ENCODE measurements at places on chromosomes 6 and 20.

DNA sequence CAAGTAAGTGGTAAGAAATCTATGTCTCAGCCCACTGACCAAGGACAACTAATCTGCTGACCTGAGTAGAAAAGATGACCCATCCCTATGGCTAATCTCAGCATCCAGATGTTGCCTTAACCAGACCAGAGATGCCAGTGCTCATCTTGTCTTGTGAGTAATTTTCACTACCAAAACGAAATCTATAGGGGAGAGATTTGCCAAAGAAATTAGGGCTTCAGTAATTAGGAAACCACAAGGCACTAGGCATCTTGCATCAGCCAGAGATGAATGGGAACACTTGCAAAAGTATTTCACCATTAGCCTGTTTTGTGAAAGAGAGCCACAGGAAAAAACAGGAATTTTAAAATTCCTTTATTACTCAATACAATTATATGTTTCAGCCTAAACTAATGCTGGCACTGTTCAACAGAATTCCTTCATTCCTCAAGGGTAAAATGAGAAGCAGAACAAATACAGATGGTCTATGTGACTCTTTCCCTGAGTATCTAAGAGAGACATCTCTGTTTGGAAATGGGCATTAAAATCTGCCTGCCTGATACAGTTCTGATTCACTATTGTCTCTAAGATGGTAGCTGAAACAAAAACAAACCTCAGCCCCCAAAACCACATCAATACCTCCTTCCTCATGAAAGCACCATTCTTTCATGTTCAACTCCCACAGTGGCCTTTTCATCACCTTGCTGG lies 87.8 kb downstream of the GMDS start:
- DNase-seq = peak; percentile 1

GRCh38 chr6:134519465-134519864 lies 201.6 kb upstream of the SGK1 start:
- DNase-seq = no peak

DNA sequence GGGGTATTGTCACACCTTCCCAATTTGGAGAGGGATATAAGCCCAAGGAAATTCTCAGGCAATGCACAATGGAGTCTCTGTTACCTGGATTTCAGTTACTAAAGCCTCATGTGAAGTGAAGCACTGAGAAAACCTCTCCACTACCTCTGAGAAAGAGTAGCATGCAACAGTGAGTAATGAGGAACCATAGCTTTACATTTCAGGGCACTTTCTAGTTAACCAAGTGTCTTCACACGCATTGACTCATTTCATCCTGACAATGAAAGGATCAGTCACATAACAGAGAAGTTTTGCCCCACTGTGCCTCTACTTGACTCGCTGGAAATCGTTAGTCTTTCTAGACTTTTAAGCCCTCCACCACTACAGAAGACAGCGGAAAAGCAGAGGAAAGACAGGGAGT lies 86.2 kb upstream of the ARID1B start:
- no peak for DNase-seq

GRCh38 chr20:12331236-12331635 lies 413.5 kb downstream of the BTBD3 start:
- no peak for DNase-seq

GRCh38 chr6:42001506-42001905 lies 48.8 kb upstream of the TAF8 start:
- no peak for DNase-seq

- no peak for DNase-seq
These were observed 105.9 kb downstream of the TOX2 start for GRCh38 chr20:44020406-44021148.

GRCh38 chr20:764255-764654 lies 4.0 kb downstream of the SLC52A3 start:
- no peak for DNase-seq

DNA sequence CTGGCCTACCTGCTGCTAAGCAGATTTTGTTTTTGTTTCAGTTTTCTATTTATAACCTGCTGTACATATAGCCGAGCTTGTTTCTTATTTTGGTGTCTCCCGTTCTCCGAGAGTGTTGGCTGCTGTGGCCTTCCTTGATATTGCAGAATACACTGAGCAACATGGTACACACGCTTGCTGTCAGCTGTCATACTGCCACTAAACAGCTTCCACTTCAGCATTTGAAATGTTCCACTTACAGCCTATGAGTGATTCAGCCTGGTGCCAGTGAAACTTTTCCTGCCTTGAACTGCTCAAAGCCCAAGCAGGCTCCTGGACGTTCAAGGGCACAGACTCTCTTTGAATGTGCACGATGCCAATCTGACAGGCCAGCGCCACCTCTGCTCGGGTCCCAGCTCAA lies 87.1 kb downstream of the PSMG4 start:
- no peak for DNase-seq

- DNase-seq = no peak
These were observed 150.6 kb upstream of the OGFRL1 start for GRCh38 chr6:71137973-71138372.

DNA sequence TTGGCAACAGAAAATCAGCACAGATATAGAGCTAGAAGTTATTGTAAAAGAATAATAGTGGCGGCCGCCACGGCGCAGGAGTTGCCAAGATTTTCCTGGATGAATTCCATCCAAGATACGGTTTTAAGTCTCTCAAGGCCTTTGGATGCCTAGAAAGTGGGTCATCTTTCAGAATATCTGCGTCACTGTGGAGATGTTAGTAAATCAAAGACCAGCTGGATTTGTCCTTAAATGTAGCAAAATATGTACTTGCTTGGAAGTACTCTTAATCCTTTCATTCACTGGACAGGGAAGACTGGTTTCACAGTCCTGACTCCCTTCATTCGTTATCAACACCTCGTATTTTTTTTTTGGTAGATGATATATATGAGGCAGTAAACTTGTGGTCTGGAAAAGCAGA lies 83.0 kb downstream of the SLC22A3 start:
- DNase-seq = peak; percentile 77

- no peak for DNase-seq
These were observed 386.6 kb downstream of the NKAIN2 start for GRCh38 chr6:124190256-124190655.

DNA sequence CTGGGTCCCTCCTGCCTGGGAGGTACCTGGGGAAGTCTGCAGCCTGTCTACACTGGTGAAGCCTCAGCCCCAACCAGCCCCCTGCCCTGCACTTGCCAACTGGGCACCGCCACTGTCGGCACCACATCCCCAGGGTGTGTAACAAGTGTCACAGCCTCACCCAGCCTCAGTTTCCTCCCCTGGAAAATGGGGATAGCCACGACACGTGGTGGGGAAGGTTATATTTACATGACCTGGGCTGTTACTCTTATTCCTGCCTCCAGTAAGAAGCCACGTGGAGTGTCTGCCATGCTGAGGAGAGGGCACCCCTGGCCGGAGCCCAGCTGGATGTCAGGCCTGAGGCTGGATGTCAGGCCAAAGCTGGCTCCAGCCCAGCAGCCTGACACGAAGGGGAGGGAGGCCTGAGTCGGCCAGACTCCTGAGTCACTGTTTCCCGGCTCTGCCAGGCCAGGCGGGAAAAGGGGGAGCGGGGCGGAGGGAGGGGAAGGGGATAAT lies 44.9 kb downstream of the SNAI1 start:
- peak; percentile 99 for DNase-seq

GRCh38 chr20:38501858-38502436 lies 29.3 kb downstream of the RALGAPB start:
- DNase-seq = no peak

- no peak for DNase-seq
These were observed 33.4 kb downstream of the PLN start for GRCh38 chr6:118581489-118581959.

- no peak for DNase-seq
These were observed 9.1 kb downstream of the CST5 start for GRCh38 chr20:23870461-23870860.

DNA sequence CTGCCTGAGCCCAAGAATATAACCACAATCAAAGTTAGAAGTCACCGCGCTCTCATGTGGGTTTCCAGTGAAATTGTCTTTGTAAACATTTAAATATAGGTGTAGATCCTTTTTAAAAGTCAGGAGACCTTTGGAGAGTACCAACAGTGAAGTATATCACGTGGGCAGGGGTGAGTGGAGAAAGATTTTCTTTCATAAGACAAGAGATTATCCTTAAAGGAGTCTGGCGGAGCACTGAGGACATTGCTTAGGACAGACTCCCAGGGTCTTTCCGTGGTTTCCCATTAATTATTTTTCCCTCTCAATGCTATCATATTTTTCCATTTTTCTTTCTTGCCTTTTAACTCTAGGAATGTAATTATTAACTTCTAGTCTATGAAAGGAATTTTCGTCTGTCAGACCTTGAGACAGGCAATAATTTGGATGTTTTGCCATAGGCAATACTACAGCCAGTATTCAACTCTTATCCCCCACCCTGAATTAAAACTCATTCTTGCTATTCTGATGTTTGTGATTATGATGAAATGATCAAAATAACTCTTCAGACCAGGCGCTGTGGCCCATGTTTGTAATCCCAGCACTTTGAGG lies 31.4 kb downstream of the DCBLD1 start:
- DNase-seq = no peak

DNA sequence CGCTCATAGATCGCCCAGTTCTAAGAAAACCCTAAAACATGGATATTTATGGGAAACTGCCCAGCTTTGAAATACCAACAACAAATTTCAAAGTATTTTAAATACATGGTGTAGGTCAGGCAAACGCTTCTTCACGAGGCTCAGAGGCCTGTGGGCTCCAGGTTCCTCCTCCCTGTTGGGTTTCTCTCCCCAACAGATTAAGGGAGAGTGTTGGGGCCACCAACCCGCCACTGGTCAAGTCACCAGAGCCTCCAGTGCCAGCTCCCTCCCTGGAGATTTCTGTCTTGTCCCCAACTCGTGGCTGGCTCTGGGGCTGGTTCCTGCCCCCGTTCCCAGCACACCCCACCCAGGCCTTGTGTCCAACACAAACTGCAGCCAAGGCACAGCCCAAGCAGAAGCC lies 87.9 kb downstream of the PTPN1 start:
- DNase-seq = no peak

DNA sequence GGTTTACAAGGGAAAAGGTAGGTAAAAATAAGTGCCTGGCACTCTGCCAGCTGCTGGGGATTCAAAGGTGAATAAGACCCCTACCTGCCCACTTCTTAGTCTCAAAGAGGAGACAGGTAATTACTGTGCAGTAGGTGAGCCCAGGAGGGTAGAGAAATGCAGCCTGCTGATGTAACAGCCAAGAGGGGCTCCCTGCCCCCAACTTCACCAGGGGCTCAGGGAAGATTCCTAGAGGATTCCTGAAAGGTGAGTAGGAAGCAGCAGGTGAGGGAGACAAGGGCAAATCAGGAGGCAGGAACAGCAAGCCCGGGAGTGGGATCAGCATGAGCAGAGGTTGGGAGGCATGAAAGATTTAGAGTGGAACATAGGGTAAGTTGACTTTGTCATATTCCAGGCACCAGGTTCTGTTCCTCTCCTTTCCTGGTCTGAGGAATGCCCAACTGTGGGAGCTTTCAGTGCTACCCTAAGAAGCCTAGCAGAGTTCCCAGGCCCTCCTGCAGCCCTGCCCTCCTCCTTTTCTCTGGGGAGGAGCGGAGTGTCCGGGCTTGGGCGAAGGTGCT lies 258.1 kb downstream of the LRFN2 start:
- no peak for DNase-seq

GRCh38 chr6:73927421-73927820 lies 231.4 kb downstream of the CD109 start:
- no peak for DNase-seq

DNA sequence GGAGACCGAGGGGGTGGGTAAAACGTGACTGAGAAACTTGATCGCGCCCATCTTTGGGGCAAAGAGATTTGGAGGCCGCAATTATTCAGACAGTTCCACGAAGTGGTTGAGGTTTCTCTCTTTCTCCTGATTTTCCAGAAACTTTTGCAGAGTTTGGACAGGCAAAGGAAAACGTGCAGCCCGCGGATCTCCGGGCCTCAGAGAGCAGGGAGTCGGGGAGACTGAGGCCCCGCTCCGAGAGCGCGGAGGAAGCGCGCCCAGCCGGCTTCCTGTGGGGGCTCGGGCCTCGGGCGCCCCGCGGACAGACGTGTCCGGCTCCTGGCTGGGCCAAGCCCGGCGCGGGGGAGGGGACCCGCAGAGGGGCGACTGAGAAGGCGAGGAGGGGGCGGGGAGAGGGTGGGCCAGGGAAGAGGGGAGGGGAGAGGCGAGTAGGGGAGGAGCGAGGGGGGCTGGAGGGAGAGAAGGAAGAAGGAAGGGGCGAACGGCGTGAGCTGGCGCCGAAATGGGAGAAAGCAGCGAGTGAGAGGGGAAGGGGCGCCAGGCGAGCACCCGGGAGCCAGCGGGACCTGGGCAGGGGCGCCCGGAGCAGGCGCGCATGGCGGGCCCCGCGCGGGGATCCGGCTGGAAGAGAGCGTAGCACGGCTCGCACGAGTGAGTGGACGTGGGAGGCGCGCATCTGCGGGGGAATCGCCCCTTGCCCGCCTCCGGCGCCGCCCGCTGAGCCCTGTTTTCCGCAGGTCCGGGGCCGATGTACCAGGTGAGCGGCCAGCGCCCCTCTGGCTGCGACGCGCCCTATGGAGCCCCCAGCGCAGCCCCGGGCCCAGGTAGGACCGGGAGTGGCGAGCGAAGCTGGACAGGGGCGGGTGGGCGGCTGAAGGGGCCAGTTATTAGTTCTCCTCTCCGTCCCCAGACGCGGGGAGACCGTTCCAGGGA lies at the start of gene MDFI:
MDFI (plus strand) TSS at position 467 of the 933 bp plus-strand sequence; CDS start at position 749, 282 bp downstream.
- DNase-seq = no peak

- peak; percentile 90 for DNase-seq
These were observed 31.4 kb downstream of the ACSS2 start for GRCh38 chr20:34907616-34908469.

- DNase-seq = no peak
These were observed 16.1 kb upstream of the SIRPB2 start for GRCh38 chr20:1507276-1507675.

DNA sequence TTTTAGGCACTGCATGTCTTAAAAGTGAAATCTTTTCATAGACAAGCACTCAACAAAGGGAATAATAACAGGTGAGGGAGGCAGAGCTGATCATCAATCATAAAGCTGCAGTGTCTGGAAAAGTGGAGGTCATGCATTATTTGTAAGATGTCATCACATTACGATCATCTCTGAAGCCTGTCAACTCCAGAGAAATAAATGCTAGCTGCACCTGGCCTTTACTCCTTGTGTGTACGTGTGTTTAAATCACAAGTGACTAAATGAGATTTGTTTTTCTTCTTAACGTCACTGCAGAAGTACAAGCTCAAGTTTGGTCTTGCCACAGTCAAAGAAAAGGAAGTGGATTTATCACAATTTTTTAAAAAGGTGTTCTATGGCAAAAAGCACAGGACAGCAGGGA lies 275.5 kb upstream of the SGK1 start:
- no peak for DNase-seq

- DNase-seq = no peak
These were observed 18.7 kb upstream of the TOP1 start for GRCh38 chr20:41009946-41010345.

GRCh38 chr20:44861531-44862006 lies 23.9 kb upstream of the YWHAB start:
- DNase-seq = peak; percentile 98

GRCh38 chr6:82298012-82298411 lies 50.5 kb upstream of the IBTK start:
- peak; percentile 3 for DNase-seq
